ENCODE measurements at places on chromosomes 1 and 21.

DNA sequence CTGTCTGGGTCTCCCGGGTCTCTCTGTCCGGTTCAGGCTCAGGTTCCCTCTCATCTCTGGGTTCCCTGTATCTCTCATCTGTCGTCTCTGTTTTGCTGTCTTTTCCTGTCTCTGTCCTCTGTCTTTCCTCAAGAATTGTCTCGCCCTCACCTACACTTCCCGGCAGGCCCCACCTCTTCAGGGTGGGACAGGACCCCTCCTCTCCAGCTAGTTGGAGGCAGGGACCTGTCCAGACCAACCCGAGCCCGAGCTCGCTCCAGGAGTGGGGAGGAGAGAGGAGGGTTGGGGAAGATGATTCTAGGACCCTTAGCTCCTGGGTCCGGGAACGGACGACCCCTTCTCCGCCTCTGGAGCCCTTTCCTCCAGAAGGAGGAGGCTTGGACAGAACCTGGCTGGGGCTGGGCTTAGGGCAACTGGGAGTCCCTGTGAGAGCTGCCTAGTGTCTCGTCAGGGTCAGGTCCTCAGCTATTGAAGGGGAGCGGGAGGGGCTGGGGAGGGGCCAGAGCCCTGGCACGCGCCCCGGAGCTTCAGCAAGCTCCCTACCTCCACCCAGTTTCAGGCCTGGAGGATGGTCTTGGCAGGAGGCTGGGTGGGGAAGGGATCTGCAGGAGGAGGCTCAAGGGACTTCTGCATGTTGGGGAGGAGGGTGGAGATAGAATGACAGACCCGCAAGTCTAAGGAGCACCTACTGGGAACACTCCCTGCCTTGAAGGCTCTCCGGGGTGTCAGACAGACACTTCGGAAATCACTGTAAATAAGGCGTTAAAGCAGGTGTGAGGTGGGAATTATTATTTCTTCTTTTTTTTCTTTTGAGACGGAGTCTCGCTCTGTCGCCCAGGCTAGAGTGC, 26.3 kb upstream of the EPB41 start:
- no peak for DNase-seq

DNA sequence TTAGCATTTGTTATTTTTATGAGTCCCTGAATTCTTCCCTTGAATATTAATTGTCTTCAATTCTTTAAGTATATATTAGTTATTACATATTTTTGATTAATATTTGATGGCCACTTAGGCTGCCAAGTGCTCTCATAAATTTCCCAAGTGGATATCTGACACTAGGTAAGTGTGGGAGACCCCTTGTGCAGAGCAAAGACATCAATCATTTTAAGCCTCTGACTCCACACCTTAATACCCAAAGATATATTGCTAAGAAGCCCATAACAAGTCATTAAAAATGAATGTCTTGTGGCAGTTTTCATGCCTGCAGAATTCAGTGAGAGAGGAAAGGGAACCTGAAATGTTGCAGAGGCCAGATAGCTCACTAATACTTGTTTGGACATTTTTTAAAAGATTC, 58.4 kb upstream of the PROX1 start:
- no peak for DNase-seq

- DNase-seq = no peak
Measured at GRCh38 chr1:157829711-157830110, 9.8 kb upstream of the FCRL1 start.

DNA sequence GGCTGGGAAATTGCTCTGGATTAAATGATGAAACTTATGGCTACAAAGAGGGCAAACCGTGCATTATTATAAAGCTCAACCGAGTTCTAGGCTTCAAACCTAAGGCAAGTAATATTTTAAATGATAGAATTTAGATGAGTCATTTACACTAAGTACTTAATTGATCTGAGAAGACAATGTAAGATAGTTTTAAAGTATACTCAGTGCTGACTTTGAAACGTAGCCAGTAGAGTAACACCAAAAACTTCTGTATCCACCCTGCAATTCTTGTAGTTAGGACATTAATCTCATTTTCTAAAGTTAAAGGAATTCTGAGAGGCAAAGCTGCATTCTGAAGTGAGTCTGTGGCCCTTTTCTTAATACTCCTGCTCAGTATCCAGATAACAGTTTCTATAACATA, 20.8 kb downstream of the ATP1B1 start:
- no peak for DNase-seq

- no peak for DNase-seq
Measured at GRCh38 chr1:24195136-24195535, 8.0 kb upstream of the IFNLR1 start.

DNA sequence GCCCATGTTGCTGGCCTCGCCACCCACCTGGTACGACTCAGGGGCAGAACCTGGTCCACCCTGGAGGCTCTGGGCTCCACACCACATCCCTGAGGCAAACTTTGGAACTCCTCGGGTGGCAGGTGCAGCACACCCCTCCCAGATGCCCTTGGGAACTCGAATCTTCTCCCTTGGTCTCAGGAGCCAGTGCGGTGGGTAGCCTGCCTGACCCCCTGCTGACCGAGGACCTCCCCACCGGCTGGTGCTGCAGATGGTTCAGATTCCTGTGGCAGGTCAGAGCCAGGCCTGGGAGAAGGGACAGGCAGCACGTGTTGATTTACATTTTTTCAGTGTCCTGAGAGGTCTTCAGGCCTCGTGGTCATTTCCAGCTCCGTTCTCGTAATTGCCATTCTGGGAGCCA, 6.3 kb upstream of the CFAP410 start:
- DNase-seq = no peak
